Esophagus muscularis mucosa (tissue), 4 donors: ENCODE measurements at places on chromosomes 5 and 9.

DNA sequence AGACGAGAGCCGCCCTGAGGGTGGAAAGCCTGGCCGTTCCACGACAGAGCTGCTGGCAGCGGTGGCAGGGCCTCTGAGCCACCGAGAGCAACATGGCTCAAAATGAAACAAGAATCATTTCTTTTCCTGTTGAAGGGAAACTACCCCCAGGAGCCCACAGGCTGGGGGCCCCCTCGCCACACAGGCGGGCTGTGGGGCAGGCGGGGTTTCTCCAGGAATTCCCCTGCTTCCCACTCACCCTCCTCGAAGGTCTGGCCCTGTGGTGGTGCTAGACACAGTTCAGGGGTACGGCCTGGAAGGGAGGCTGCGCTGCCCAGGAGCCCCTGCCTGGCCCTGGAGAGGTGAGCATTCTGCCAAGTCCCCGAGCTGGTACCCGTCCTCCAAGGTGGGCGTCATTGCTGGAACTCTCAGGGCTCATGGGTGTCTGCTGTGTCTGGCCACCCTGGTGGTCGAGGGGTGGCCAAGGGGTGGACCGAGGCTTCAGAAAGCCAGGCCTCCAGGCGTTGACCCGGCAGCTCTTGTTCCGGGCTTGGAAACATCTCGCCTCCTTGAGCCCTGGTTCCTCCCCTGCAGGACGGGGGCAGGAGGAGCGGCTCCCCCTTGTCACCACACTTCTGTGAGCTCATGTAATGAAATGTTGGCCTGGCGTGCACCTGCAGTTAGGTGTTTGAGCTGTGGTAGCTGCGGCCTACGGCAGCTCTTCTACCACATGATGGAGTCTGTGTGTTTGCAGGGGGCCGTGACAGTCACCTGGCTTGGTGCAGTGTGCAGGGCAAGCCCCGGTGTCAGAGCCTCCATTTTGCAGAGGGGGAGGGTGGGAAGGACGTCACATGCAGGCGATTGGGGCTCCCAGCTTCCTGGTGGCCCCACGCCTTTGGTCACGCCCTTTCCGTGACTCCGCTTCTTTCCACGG, 65.3 kb downstream of the RXRA start:
- DNase-seq = no peak

- no peak for DNase-seq
Measured at GRCh38 chr5:141906972-141907371, 16.7 kb upstream of the DELE1 start.

DNA sequence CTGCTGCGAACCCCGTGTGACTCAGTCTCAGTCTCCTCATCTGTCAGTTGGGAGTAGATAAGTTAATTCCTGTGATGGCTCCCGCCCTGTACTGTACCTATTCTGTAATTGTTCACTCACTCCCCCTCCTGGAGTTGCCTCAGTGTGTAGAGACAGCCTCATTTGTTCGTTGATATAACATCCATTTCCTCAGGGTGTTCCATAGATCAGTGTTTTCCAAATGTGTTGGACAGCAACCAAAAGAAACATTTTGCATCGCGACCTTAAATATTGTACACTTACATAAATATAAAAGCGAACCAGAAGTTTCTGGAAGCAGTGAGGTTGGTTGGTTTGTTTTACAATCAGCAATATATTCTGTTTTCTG, 698 bp downstream of the NFX1 start:
- no peak for DNase-seq

- DNase-seq = no peak
Measured at GRCh38 chr5:168114444-168115017, 176.9 kb upstream of the WWC1 start.

DNA sequence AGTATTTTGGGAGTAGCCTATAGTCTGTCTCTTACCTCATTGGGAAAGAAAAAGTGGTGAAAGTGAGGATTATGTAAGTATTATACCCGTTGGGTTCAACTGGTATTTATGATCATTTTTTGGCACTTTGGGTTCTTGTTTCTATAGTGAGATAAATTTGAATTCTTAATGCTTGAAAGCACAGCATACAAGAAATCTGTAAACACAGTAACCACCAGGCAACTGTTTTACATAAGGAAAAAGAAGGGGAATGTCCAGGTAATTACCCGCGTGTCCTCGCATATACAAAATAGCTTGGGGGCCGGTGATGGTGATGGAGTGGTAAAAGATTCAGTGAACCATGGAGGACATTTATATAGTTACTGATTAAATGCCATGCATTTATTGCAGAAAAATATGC, 60.5 kb downstream of the BASP1 start:
- DNase-seq = no peak

DNA sequence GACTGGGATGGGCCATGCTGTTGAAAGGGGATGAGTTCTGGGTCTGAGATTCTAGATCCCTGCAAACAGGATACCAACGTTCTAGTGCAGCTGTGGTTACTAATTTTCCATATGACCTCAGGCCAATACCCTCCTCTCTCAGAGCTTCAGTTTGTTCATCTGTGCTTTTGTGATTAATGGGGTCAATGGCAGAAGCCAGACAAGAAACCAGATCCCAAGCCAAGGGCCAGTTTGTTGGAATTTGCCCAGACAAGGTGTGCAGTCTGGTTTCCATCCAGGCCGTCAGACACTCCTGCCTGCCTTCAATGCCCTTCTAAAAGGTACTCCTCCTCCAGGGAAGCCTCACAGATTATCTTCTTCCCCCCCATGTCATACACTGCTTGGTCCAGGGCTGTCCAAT, 11.4 kb downstream of the MYORG start:
- DNase-seq = no peak

DNA sequence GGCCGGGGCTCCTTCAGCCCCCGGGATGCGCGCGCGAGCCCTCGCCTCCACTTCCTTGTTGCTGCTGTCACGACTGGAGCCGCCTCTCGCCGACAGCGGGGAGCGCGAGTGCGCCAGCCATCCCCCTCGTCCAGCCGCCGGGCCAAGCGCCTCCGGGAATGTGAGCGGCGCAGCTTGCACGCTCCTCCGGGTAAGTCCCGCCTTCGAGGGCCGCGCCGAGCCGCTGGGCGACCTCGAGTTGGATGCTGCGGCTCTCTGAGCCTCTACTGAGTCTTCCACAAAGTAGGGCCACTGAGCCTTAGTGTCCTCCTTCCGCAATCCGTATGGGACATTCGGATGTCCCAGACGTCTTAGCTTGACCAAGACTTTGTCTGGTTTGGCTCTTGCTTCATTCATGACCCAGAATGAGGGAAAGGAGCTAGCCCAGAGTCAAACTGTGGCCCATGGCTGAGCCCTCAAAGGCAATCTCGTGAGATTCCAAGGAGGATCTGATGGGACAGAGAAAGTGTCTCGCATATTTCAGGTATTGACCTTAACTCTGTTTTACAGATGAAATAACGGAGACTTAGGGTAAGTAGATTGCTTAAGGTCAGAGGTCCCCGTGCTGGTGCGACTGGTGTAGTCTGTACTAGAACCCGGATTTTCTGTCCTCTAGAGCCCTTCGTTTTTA, 586 bp downstream of the HMGXB3 start:
- DNase-seq = no peak

GRCh38 chr5:35124932-35125331, 77.2 kb upstream of the AGXT2 start:
- DNase-seq = no peak

DNA sequence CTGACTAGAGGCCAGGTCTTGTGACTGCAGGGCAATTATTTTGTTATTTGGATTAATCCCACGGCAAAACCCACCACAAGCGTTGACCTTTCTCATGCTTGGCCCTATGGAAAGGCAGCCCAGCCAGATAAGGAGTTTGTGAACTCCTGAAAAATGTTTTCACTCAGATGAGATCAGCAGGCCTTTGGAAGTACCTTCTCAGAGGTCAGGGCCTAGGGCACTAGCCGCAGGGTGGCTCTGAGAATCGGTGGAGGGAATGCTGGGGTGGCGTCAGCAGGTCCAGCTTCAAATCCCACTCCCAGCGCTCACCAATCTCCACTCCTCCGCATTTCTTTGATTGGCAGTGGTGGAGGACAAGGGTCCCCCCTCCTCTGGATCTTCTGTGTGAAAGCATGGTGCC, 194.4 kb downstream of the GADD45G start:
- no peak for DNase-seq

DNA sequence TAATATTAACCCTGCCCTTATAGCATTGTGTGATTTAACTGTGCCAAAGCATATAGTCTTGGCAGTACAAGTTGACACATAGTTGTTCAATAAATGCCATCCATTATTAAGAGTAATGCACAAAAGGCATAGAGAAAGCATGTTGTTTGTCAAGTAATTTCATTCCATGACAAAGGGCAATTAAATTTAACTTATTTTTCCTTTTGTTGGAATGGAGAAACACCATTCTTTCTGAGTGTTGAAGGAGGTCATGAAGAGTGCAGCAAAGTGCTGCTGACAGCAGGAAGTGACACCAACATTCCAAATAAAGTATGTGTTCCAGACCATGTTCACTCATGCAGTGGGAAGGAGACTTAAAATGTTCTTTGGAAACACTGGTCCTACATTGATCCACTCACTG, 29.1 kb downstream of the ANKDD1B start:
- no peak for DNase-seq

DNA sequence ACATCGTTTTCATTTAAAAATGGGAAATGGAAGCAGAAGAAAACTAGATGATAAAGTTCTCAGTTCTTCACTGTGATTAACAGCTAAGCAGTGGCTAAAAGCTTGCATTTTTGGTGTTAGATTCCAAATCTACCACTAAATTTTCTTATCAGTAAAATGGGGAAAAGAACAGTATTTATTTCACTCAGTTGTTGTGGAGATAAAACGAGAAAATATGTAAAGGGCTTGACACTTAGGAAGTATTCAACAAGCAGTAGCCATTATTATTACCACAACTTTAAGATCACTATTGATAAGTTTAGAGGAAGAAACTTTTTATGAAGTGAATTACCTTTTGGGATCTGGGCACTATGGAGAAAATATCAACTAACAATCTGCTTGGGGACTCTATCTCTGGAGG, 4.5 kb downstream of the STOM start:
- DNase-seq = no peak

DNA sequence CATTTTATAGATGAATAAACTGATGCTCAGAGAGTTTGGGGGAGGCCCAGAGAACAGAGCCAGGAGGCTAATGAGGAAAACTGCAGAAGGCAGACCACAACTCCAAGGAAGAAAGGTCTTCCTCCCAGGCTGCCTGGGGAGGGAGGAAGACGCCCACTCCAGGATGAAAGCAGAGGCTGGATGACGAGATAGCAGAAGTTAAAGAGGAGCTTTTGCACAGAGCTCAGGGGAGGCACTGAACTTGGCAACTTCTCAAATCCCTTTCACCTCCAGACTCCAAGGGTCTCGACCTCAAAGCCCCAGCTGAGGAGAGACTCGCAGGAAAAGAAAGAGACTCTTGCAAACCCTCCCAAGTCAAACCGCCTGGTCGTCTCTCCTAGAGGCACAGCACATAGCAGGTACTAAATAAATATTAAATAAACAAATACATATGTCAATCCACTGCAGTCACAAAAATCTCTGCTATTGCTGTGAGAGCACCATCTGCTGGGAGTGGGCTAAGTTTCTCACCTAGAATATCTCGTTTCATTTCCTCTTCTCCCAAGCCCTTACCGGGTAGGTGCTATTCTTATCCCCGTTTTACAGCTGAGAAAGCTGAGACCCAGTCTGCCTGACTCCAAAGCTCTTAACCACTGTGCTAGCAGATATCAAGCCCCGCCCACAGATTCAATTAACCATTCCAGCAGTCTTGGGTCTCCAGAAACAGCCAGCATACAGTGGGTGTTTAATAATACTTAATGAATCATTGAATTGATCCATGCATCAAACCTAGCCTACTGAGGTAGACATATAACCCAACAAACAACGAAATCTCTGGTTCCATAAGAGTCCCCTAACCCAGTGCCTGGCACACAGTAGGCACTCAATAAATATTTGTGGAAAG, 97.8 kb upstream of the HAND1 start:
- DNase-seq = peak; percentile 45

- no peak for DNase-seq
Measured at GRCh38 chr9:21528123-21528808, 46.2 kb upstream of the IFNE start.

- no peak for DNase-seq
Measured at GRCh38 chr5:33995865-33996264, 11.4 kb upstream of the SLC45A2 start.

DNA sequence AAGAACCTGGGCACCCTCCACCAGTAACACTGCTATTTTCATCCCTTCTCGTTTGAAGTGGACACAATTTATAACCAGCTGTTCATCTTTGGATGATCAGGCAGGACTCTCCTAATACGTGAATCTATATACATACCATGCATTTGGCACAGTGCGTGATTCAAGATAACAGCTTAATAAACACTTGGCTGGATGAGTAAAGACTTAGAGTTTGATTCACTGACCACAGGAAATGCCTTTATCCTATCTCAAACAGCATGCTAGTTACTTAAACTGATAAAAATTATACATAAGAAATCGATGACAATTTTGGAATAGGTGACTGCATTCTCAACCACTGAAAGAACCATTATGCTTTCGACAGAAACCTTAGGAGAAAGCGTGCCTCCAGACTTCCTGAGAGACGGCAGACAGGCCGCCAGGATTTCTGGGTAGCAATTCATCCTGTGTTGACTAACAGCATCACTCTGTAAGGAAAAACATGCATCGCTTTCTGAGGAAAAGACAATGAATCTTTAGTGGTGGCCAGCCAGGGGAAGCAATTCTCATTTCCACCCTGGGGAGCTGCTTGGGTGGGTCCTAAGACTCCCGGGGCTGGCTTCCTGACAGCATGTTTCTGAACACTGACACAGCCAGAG, 9.7 kb downstream of the MRPL36 start:
- DNase-seq = no peak

- DNase-seq = no peak
Measured at GRCh38 chr5:136613230-136613629, 247.9 kb upstream of the TRPC7 start.

GRCh38 chr5:145854651-145855258, 18.1 kb downstream of the GRXCR2 start:
- DNase-seq = no peak

GRCh38 chr5:150846654-150847333, 473 bp downstream of the IRGM start:
- DNase-seq = no peak

GRCh38 chr9:121280715-121281613, 13.0 kb downstream of the GSN start:
- DNase-seq = no peak

DNA sequence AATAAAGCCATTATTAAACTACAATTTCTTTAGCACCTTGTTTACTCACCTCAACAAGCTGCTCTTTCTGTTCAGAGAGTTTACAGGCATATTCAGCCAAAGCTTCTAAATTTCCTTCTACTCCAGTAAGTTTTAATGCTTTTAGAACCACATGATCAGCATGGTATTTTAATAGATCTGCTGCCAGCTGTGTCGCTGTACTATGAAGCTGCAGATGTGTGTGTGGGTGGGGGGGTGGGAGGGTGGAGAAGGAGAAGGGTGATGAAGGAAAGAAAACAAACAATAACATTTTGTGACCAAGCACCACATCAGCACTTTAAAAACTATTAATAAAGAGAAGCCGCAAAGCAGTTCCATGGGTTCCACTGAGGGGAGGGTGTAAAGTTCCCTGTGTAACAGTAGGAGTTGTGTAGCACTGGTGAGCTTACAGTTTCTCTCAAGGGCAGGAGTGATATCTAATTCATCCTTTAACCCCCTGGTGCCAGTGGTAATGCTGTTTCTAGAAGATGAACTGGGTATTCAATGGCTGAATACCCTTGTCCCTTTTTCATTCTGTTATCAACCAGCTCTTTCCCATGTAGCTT, 38.5 kb downstream of the ABITRAM start:
- DNase-seq = no peak
